ENCODE measurements at places on chromosomes 4 and X.
A peak's percentile ranks its signal among the peaks of the same experiment; 100 is the strongest.

DNA sequence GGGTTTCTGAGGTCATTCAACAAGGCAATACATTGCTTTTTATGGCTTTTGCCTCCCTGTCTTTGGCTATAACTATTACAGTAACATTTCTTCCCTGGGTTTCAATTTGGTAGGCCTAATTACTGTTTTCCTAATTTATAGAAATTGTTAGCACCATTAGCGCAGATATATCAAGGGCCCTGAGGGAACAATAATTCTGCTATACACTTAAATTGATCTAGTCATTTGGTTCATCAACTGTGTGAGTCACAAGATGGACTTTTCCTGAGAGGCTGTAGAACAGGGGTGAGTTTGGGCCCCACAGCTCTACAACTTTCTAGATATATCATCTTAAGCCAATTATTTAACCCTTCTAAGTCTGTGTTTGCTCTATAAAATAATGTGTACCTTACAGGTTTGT is 107.9 kb downstream of the COMMD8 start:
- DNase-seq = no peak

DNA sequence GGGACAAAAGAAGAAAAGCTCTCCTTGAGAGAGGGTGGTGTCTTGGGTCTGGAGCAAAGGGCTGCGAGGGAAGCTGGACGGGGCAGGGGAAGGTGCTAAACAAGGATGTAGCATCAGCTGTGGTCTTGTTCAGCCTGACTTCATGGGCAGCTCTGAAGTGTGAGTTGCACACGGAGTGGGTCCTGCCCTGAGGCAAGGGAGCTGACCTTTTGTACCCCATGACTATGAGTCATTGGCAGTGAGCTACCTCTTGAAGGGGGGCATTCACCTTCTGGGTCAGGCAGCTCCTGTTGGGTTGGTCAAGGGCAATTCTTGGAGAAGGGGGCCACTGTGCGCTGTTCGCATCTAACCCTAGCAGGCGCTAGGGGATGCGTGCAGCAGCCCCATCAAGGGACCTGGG is 151.8 kb downstream of the SMIM20 start:
- no peak for DNase-seq

DNA sequence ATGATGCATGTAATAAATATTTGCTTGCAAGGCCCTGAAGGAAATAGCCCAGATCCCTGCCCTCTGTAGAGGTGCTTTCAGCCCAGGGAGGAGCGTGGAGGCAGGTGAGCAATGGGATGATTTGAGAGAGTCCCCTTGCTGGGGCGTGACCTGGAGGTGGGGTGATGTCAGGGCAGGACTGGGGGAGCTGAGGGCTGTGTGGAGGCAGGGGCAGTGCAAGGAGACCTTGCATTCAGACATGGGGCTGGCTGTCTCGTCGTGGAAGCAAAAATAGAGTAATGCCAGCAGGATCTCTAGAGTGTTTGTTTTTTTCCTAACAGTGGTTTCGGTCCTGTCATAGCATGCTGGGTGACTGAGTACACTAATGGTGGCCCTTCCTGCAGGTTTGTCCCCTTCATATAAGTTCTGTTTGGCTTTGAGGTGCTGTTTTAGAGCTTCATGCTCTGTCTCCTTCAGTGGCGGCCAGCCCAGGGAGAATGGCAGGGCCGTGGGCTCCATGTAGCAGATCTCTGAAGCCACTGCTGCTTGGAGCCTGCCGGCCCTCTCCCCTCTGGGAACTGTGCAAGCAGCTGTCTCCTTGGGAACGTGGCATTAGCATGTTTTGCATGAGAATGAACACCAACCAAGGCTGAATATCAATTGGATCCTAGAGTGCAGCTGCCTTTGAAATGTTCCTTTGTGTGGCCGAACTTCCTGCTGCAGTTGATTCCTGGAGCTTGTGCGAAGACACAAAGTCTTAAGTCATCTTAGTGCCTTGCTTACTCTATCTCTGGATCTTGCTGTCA is 39.3 kb upstream of the CLDN34 start:
- DNase-seq = no peak

DNA sequence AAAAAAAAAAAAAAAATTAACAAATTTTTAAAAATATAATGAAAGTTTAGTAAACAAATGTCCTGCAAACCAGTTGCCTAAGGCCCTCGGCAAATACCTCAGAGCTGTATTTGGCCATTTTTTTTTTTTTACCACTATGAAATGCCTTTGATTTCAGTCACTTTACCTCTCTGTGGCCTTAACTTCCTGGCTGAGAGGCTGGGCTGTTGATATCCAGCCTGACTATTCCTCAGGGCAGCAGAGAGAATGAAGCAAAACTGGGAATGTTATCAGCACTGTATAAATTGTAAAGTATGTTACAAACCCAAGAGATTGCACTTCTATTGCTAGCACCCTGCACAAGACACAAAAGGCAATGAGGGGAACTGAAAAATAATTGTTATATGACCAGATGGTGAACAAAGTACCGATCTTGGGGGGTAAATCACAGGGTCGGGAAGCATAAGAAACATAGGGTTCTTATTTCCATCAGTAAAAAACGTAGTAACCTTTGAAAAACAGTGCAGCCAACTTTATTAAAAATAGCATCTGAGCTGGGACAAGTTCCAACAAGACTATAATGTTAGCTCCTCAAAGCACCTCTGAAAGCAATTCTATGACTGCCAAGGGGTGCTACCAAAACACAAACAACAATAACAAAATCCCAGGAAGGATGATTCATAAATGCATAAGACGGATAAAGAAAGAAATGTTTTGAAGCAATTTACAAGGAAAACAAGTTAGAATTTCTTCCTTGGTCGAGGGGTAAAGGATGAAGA is 18.1 kb downstream of the USP46 start:
- no peak for DNase-seq

DNA sequence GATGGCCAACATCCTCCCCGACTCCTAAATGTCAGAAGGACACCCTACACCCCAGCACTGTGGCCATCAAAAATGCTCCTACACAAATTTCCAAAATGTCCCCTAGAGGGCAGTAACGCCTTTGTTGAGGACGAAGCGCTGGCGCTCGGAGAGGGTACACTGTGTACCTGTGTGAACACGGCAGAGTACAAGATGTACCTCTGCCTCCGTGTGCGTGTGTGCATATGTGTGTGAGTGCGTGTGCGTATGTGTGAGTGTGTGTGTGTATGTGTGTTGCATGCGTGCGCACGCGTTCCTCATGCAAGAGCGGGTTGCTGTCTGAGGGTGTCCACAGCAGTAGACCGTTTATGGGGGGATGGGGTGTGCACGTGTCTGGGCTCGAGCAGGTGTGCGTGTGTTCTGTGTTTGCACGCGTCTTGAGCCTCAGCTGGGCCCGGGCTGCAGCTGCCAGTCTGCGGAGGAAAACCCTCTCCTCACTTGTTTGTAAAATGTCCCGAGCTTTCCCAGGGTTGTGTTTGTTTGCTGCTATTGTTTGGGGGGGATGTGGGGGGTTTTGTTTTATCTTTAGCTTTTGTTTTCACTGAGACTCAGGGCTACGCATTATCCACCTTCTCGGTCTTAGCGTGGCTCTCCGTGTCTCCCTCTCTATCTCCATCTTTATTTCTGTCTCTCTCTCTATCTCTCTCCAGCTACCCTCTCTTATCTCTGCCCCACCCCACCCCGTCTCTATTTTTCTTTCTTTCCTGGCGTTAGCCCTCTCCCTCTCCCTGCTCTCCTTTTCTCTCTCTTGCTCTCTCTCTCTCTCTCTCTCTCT is 10.4 kb upstream of the TSPYL2 start:
- peak; percentile 64 for DNase-seq

GRCh38 chr4:74322301-74322700 is 14.0 kb downstream of the EPGN start:
- no peak for DNase-seq

DNA sequence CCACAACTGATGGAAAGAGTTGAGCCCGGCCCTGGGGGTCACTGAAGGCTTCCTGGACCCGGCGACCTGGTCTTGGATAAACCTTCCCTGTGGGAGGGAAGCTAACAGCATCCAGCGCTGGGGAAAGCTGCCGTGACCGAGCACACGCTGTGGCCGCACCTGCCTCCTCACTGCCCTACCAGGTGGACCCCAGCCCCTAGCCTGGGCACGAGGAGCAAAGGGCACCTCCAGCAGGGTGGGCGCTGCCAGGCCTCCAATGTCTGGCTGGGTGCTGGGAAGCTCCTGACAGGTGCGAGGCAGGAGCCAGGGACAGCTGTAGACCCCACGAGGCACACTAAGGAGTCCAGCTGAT is 7.9 kb downstream of the TADA2B start:
- no peak for DNase-seq

GRCh38 chrX:47621851-47622250 is 2.2 kb upstream of the SYN1 start:
- no peak for DNase-seq

DNA sequence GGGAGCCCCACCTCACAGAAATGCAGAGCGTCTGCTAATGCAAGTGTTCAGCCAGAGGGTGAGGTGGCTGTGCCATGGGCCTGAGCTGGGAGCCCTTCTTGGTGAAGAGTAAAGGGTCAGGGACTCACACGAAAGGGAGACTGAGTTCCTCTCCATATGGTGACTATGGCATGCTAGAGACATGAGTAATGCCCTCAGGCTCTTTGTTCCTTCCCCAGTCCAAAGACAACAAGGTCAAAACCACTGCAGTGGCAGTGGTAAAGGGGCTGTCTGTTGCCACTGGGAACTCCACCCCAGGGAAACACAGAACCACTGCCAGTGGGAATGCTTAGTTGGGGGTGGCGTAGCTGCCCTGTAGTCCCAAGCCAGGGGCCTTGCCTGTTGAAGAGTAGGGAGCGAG is 22.4 kb downstream of the RAB40AL start:
- DNase-seq = no peak

- DNase-seq = no peak
Observed at GRCh38 chr4:38131371-38132091, 171.3 kb downstream of the PTTG2 start.

- DNase-seq = no peak
Observed at GRCh38 chr4:147366164-147366563, 114.7 kb upstream of the EDNRA start.

DNA sequence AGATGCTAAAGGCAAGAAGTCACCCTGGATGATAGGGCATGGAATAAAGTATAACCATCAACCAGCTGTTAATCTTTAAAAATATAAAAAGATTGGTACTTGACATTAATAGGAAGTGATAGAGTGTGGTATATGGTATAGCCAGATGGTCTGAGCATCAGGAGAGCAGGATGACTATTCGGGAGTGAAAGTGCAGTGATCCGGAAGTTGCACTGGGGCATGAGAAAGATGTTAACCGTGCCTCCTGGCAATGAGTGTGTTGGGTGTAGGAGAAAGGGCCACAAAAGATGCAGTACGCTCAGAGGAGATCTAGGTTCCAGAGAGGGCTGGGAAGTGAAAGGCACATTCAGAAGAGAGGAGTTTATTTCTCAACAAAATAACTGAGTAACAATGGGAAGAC is 65.0 kb downstream of the TSPAN7 start:
- DNase-seq = no peak

GRCh38 chrX:153922932-153923857 is 2.9 kb downstream of the ARHGAP4 start:
- peak; percentile 42 for DNase-seq

DNA sequence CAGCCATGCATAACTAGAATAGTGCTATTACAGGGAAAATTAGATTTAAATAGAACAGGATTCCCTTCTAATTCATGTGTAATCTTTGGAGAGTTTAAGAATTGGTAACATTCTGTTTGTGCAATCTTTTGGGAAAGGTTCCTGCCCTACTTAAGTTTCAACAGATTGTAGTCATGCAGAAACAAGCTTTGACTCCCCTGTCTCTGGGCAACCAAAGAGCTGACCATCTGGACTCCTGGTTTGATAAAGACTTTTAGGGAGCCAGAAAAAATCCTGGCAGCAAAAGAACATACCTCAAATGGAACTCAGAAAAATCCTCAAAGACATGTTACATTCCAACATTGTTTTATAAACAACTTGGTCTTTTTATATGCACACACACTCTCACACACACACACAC is 191.1 kb upstream of the NEIL3 start:
- DNase-seq = no peak

GRCh38 chrX:9258421-9259104 is 206.3 kb upstream of the TBL1X start:
- DNase-seq = no peak

DNA sequence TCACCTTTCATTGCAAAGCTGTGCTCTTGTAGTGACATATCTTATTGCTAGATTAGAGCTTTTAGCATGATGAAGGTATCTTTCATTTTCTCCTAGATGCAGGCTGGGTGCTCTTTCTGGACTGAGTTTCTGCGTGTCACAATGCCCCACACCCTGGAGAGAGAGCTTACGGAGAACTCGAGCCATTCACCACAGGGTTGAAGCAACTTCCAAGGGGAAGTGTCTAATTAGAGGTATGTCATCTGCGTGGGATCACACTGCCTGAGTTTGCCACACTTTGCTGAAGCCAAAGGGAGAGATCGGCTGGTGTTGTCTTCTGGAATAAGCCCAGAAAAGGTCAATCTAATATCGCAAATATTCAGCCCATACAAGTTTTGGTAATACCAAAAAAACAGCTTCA is 179.3 kb upstream of the MBNL3 start:
- DNase-seq = no peak

- DNase-seq = no peak
Observed at GRCh38 chr4:88528861-88529260, 5.3 kb upstream of the PYURF start.

- DNase-seq = no peak
Observed at GRCh38 chrX:3585719-3586118, 127.7 kb downstream of the PRKX start.

DNA sequence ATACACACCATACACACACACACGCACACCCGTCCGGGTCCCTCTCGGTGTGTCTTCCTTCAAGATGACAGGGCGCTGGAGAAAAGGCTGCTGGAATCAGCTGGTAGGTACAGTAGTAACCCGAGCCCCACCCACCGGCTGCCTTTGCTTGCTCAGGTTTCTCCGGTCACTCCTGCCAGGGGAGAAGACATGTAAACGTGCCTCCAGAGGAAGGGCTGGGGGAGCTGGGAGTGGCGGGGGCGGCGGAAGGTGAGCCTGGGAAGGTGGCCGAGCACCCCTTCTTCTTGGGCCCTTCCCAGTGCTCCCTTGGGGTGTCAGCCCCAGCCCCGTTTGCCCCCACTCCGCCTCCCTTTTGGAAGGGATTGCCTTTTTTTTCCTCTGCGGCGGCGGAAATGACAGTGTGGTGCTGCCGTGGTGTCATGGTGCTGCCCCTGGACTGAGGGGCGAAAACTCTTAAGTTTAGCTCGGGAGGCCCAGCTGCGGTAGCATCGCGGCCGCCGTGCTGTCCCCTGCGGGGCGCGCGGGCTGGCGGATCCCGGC is at the start of gene MID2:
Gene MID2 (plus strand): TSS at position 169 of the 540 bp plus-strand sequence. CDS start 561 bp downstream, outside the sequence.
- DNase-seq = no peak

DNA sequence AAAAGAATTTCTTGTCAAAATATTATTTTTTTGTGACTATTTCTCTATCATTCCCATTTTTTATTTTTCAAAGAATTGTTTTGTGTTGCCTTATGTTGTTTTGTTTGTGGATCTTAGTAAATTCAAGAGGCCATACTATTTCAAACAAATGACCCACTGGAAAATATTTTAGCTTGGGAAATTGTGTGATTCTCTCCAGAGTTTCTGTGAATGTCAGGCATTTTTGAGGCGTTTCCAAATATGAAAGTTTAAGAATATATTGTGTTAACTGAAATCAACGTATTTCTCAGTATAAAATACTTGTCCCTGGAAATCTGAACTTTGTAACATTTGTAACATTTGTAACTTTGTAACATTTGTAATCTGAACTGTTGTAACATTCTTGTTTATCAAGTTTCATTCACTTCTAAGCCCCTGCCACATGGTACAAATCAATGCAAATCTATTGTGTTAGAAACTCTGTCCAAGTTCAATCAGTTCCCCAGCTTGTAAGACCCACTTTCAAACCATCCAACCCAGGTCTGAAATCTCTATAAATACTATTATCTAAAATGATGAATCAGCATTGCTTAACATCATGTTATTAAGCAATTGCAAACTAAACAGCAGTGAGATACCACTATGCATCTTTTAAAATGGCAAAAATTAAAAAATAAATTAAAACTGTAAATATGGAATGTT is 465.4 kb upstream of the GRID2 start:
- no peak for DNase-seq

Data from suppressor macrophage treated with lipopolysaccharide for 4 hours (primary cell).